Naive thymus-derived CD4-positive, alpha-beta T cell (primary cell): ENCODE measurements at places on chromosomes 7 and 10.

DNA sequence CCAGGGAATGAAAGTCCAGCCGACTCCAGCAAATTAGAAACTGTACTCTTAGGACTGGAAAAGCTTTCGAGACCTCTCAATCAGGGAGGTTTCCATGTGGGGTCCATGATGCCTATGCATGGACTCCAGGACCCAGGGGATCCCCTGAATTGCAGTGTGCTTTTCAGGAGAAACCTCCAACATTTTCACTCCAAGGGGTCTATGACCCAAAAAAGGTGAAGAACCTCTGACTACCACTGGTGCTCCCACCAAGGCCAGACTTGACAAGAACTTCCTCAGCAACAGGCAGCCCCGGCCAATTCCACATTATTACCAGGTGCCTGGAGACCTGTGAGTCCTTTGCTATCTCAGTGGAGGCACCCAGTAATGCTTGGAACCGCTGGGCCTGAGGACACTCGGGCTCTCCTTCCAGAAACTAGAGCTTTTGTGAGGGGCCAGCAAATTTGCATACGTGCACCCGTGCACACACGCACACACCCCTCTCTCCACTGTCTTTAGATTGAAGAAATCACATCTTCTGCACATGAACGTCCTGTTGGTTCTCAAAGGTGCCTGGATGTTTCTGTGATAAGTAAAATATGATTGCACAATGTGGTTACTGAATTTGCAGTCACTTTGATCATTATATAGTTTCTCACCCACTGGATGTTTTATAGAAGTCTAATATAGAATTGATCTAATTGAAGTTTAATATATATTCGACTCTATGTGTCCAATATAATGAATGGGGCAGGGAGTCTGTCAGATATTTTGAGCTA lies 54.7 kb downstream of the SYPL1 start:
- H3K27me3 ChIP-seq: no peaks in the 10 kb centered on the region
- H3K4me3 ChIP-seq: no peak overlapping the region
- no peak overlapping the region for H3K27ac ChIP-seq
- H3K4me1 ChIP-seq: no peaks in the 10 kb centered on the region

DNA sequence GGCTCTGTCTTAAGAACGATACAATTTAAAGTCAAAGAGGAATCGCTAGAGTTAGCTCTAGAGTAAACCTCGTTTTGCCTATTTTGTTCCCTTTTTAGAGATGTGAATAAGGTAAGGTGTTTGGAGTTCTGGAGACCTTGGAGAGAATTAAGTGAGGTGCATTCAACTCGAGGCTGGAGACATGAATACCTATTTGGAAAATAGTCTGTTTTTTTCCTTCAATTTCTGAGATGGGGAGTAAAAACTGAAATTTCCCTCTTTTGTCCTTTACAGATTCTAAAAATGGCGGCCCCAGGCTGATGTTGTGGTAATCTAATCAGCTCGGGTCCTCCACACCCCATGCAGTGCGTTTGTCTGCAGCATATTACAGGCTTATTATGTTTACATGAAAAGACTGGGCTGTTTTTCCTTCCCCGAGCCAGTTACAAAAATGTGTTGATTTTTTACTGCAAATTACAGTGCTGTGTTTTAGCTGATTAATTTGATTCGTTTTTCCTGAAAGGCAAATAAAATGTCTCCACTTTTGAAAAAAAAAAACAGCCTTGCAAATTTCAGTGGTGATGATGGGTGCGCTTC lies 1.5 kb downstream of the KMT2E start:
- H3K36me3 ChIP-seq: peaks cover 18% of the 10 kb centered on the region
- H3K4me1 ChIP-seq: peaks cover 4% of the 10 kb centered on the region
- no peaks in the 10 kb centered on the region for H3K27me3 ChIP-seq
- H3K4me3 ChIP-seq: peak overlapping the region; percentile 77

- no peaks in the 10 kb centered on the region for H3K27me3 ChIP-seq
- no peak for DNase-seq
- H3K4me3 ChIP-seq: no peak within 1 kb of the TSS
- H3K27ac ChIP-seq: no peak within 1 kb of the TSS
- H3K36me3 ChIP-seq: no peaks in the 10 kb centered on the region
- H3K4me1 ChIP-seq: no peaks in the 10 kb centered on the region
Observed at GRCh38 chr10:127892743-127893142, at the start of gene CLRN3. Gene CLRN3, minus strand, starts transcription at chr10:127892941. Its CDS starts 157 bp downstream, at chr10:127892784.

DNA sequence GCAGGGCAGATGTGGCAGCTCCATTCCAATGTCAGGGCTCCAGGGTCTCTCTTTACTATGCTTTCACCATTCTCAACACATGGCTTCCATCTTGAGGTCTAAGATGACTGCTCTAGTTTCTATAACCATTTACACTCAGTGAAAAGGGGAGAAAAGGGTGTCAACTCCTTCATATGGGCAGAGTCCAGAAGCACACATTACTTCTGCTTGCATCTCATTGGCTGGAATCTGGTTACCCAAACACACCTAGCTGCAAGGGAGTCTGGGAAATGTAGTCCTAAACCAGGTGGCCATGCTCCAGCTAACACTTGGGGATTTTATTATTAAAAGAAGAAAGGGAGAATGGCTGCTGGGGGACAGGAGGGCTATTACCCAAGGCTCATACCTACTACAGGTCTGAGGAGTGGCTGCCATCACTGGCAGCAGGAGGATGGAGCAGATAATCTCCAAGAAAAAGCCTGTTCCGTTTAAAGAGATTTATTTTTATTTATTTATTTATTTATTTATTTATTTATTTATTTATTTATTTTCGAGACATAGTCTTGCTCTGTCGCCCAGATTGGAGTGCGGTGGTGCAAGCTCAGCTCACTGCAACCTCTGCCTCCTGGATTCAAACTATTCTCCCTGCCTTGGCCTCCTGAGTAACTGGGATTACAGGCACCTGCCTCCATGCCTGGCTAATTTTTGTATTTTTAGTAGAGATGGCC lies 29.1 kb upstream of the LBX1 start:
- H3K27me3 ChIP-seq: no peaks in the 10 kb centered on the region
- no peaks in the 10 kb centered on the region for H3K4me1 ChIP-seq
- H3K27ac ChIP-seq: no peak overlapping the region
- no peak overlapping the region for H3K4me3 ChIP-seq
- no peaks in the 10 kb centered on the region for H3K36me3 ChIP-seq

GRCh38 chr10:46282842-46283574 lies 3.8 kb upstream of the ANTXRL start:
- no peaks in the 10 kb centered on the region for H3K36me3 ChIP-seq
- peak; percentile 65 for DNase-seq
- no peaks in the 10 kb centered on the region for H3K27me3 ChIP-seq
- H3K4me3 ChIP-seq: peak overlapping the region; percentile 58
- peaks cover 4% of the 10 kb centered on the region for H3K4me1 ChIP-seq
- peak overlapping the region; percentile 53 for H3K27ac ChIP-seq

DNA sequence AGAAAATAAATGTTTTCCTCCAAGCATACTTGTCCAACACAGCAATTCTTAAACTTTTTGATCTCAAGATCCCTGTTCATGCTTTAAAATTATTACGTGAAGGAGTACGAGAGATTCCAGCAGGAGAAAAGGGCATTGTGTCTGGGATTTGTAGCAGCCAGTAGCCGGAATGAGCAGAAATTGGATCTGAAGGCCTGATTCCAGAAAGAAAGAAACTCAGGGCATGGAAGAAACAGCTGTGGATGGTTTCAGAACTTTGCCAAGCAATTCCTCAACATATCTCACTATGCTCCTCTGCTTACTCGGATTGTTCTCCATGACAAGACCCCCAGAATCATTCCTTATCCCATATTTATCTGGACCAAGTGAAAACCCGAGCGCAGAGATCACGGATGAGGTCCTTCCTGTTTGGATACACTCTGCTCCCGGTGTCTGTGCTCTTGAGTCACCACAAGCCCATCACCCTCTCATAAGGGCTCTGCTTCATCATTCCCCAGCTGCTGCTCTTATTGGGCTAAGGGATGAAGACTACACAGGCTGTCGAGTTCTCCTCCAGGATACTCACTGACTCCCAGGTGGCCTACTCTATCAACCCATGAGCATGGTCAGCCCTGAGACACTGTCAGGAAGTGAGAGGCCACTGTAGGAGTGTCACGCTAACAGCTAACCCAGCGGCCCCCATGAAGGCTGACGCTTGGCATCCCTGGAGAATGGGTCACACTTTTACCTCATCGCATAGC lies 121.0 kb upstream of the LANCL2 start:
- H3K27me3 ChIP-seq: no peaks in the 10 kb centered on the region
- no peak overlapping the region for H3K27ac ChIP-seq
- no peaks in the 10 kb centered on the region for H3K36me3 ChIP-seq
- no peak for DNase-seq
- no peak overlapping the region for H3K4me3 ChIP-seq

DNA sequence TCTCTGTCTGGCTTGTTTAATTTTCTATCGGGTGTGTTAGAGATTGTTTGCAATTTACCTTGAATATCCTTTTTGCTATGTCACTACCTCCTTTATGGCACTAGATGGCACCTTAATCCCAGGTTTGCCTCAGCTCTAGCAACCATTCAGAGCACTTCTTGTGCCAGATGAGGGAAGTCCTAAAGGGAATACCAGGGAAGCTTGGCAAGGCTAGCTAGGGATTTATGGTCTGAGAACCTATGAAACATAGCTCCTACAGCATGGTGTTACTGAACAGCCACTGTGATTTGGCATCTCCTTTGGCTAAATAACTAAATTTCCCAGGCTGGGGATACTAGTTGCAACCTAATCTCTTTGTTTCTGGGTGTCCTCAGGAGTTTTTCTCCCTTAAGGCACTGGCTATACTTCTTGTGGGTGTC lies 69.0 kb upstream of the VOPP1 start:
- H3K27me3 ChIP-seq: peaks cover 3% of the 10 kb centered on the region
- no peak overlapping the region for H3K27ac ChIP-seq
- peaks cover 6% of the 10 kb centered on the region for H3K4me1 ChIP-seq
- no peaks in the 10 kb centered on the region for H3K36me3 ChIP-seq
